ENCODE measurements at places on chromosomes 7 and 10.

- no peak for DNase-seq
Observed at GRCh38 chr7:110721395-110721794, 369.5 kb upstream of the LRRN3 start.

- DNase-seq, result no peak
Observed at GRCh38 chr10:119546009-119546408, 3.5 kb upstream of the RGS10 start.

GRCh38 chr7:149856583-149856982 lies 17.2 kb upstream of the ATP6V0E2 start:
- DNase-seq, result no peak

DNA sequence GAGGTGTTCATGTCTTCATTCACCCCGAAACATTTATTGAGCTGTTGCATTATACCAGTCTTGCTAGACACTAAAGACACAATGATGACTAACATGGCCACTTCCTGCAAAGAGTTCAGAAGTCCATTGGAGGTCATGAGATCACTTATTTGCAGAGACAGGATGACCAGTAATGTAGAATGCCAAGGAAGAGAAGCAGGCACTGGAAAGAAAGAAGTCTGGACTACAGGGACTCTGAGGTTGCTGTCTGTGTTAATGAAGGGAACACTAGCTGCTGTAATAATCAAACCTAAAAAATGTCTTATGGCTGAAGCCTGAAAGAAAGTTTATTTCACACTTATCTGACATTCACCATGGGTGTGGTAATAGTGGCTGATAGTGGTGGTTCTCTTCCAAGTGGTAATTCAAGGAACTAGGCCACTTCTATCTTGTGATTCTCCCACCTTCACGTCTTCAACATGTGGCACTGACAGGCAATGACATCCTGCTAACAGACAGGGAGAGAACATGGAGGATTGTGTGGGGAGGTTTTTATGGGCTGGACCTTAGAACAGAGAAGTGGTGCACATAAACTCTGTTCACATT lies 89.2 kb upstream of the MKLN1 start:
- no peak for DNase-seq

DNA sequence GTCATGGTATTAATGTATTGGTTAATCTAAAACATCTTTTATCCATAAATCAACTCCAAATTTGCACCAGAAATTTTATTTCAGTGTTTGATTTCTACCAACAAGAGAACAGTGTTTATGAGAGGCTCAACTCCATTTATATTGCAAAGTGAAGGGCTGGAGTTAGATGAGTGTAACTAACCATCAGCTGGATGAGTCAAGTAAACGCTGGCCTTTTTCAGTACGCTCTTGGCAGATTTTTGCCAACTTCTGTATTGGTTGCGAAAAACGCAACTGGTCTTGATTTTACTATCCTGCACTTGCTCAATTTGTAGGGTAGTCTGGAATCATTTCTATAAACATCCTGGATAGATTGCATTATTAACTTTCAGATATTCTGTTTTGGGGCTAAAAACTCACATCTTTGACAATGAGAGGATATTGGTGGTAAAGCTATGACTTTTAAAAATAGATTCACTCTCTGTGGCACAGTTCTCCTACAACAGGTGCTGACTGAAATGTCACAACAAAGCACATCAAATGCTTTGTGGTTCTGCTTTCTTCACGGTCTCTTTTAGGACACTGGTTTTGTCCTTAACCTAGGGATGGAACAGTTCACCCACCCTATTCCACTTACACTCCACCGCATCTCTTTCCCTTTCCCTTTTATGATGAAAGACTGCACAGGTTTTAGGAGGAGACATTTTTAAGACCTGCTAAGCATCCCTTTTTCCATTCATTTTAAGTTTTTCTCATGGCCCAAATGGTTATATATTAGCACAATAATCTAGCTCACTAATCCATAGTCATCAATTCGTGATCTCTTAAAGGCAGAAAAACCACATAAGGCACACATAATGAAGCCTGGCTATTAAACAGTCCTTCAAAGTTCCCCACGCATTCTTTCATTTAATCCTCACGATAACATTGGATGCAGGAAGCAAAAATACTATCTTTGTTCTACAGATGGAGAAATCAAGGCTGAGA lies 12.8 kb downstream of the CACNA2D1 start:
- DNase-seq, result no peak

- no peak for DNase-seq
Observed at GRCh38 chr7:14133752-14134151, 144.3 kb upstream of the ETV1 start.

DNA sequence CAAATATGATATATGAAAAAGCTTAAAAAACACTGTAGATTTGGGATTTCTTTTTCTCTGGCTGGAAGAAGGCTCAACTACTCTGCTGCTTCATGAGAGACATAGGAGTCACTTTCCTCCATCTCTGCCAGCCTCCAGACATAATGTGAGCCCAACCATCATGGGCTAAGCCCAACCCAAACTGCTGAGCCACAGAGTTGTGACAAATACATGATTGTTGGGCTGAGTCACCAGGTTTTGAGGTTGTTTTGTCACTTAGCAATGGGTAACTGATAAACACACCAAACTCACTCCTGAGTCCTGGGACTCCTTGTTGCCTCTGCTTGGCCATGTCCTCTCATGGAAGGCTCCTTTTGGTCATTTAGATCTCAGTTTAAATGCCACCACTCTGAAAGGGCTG lies 381.8 kb upstream of the FZD8 start:
- no peak for DNase-seq

- DNase-seq, result no peak
Observed at GRCh38 chr10:42973411-42973810, 103.5 kb upstream of the RET start.

DNA sequence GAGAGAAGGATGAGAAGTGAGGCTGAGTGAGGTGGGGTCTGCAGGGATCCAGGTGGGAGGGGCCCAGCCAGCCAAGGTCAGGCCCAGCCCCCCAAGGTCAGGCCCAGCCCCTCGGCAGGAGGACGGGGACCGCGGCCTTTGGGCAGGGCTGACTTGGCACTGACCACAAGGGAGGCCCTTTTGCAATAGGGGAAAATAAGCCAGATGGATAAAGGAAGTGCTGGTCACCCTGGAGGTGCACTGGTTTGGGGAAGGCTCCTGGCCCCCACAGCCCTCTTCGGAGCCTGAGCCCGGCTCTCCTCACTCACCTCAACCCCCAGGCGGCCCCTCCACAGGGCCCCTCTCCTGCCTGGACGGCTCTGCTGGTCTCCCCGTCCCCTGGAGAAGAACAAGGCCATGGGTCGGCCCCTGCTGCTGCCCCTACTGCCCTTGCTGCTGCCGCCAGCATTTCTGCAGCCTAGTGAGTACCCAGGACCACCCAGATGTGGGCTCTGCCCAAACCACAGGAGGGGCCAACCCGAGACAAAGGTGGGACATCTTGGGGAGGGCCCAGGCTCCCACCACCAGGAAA lies at the start of gene PILRA:
Gene PILRA (plus strand): TSS at position 227 of the 571 bp plus-strand sequence. CDS start 170 bp downstream, at position 397.
- DNase-seq, result no peak

DNA sequence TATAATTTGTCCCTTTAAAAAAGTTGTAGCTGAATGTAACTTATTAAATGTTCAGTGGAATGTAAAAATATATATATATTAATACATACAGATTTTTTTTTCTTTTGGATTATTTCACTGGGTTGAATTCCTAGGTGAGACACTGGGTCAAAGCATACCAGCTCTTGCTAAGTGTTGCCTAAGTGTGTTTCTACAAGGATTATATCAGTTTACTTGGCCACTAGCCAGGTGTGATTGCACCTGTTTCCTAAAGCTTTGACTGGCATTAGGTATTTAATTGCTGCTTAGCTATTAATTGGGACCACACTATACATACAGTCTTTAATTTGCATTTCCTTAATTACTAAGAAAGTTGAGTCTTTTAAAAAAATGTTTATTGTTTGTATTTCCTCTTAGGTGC lies 5.5 kb upstream of the ELOVL3 start:
- DNase-seq, result no peak

- no peak for DNase-seq
Observed at GRCh38 chr7:148524479-148525224, 65.9 kb upstream of the C7orf33 start.

GRCh38 chr7:138945154-138945553 lies 36.0 kb downstream of the KIAA1549 start:
- no peak for DNase-seq

GRCh38 chr10:77798940-77799339 lies 127.6 kb downstream of the DLG5 start:
- no peak for DNase-seq

DNA sequence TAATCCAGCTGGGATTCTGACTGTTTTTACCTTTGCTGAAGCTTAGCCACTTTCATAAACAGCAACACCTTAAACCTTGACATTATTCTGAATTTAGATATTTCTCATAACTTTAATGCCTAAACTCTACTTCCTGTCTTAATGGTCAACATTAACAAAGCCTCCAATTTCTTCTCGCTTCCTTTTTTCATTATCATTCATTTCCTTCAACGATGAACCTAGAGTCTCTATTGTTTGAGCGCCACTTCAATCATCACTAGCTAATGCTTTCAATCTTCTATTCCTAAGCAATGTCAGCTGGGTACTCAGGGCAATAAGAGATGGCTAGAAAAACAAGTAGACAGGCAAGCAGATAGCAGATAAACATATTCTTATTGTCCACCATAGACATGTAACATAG lies 96.6 kb upstream of the TMEM196 start:
- no peak for DNase-seq

- DNase-seq, result no peak
Observed at GRCh38 chr7:18906901-18907300, 210.5 kb downstream of the TWIST1 start.

DNA sequence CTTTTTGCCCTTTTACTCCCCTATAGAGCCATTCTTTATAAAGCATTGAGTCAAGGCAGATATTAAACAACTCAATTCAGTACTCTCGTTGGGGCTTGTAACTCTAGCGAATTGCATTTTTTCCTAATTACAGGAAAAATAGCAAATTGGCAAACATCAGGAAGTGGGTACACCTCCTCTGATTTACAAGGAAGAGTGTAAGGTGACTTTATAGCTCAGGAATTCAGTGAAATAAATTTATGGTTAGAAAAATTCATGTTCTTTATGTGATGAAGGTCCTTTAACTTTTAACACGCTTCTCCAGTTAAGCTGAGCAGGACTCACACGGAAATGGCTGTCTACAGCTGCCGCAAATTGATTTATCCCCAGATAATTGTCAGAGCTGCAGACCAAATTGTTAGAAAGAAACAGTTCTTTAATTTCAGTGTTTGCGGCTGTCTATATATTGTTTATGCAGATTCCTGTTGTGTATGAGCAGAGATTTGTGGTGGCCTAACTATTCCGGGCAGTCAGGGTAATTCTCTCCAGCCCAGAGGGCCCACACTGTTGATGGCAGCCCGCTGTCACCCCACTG lies 151.1 kb upstream of the MKI67 start:
- no peak for DNase-seq

DNA sequence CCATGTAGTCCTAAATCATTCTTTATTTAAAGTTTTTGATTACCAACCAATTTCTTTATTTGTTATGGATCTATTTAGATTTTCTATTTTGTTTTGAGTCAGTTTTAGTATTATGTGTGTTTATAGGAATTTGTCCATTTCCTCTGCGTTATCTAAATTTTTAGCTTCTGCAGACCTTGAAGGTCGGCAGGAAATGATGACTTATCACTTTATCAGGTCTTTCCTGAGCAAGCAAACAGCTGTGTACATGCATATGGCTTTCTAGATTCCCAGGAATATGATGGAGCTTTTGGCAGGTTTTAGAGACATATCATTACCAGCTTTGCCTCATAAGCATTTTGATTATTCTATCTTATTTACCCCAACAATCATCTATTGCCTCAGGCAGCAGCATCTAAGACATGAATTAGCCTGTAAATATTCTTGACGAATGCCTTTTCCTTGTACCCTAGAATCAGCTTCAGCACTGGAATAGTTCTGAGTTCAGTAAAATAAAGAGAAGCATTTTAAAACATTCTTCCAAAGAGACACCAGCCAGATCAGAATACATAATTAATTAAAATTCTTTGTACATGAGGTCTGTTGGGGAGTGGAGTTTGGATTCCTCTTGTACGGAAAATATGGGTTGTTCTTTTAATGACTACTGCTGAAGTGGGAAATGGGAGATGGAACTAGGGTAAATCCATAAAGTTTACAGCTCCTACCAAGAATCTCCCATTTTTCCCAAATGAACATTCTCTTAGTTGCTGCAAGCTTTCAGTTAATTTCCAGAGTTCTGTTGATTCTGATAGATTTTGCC lies 408.8 kb upstream of the SEMA3C start:
- no peak for DNase-seq

GRCh38 chr10:60863796-60864195 lies 80.2 kb downstream of the RHOBTB1 start:
- DNase-seq, result no peak

GRCh38 chr7:94431619-94432280 lies 37.1 kb downstream of the COL1A2 start:
- DNase-seq, result no peak

DNA sequence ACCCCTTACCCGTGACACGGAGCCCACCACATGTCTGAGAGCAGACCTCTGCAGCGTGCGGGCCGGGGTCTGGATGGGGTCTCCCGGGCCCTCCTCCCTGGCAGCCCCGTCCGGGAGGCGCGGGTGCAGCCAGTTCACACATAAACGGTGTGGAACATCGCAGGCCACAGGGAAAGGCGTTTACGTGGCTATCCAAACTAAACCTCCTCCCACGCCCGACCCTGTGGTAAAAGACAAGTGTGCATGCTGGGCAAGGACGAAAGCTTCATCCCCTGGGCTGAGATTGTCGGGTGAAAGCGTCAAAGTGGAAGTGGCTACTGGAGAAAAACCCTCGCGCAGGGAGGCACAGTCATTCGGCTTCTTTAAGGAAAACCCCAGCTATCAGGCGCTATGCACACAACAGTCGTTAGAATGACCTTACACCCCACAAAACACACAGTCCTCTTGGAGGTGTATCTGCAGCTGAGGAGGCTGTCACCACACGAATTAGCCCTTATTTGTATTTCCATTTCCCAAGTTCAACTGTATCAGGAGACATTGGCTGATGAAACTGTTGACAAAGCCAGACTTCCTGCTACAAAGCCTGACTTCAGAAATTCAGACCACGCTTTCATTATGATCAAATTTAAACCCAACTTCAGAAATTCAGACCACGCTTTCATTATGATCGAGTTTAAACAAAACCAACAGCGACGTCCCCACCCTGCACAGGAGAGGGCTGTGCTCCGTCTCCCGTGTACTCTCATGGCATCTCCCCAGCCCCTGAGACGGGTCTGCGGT lies 15.3 kb downstream of the GPER1 start:
- DNase-seq, result no peak

All from activated CD8-positive, alpha-beta memory T cell treated with anti-CD3 and anti-CD28 coated beads, Interleukin-2, amount 50 U/mL, for 4 hours (primary cell).